ENCODE measurements at places on chromosomes 4 and X.

- DNase-seq, result no peak
Observed at GRCh38 chr4:137015426-137016409, 516.6 kb downstream of the PCDH18 start.

DNA sequence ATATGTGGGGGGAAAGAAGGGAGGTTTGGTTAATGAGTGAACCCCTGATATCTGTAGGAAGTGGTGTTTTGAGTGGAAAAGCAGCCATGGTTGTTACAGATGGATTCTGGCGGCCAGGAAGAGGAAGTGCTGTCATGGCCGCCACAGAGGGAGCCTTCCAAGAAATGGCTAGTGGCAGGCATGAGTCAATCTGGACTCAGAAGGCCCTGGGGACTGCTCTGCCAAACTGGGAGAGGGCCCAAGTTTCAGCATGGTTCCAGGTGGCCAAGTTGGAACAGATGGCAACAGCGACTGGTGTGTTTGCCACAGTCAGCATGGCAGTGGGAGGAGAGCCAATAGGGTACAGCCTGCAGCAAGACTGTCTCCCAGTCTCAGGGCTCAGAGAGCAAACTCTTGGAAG lies 32.5 kb downstream of the ETDB start:
- DNase-seq, result no peak

DNA sequence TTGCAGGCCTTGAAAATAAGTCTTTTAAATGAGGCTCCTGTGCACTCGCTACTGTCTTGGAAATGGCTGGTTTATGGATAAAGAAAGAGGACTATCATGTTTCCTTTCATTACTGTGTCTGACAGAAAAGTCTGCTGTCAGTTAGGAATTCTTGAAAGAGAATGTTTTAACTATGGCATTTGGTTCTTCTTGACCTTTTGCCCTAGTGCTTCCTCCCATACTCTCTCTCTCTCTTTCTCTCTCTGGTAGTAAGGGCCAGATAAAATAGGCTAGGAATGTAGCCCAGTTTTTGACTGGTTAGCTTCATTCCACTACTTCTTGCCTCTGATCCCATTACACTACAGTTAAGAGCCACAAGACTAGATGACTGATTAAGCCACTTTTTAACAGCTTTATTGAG lies 29.8 kb downstream of the YY2 start:
- no peak for DNase-seq

DNA sequence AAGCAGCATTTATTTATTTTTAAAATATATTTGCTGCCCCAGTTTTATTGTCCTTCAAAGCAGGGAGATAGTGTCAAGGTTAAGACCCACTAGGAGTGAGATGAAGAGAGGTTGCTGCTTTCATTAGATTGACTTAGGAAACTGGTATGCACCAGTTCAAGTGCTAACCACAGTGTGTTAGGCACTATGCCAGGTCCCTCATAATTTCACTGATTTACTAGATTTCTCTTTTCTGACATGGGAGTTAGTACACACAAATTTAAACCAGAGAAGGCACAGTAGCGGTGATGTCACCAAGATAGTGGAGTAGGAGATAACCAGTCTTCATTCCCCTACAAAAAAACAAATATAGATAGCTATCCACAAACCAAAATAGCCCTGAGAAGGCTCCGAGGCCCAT lies 14.3 kb downstream of the RRAGB start:
- DNase-seq, result no peak

DNA sequence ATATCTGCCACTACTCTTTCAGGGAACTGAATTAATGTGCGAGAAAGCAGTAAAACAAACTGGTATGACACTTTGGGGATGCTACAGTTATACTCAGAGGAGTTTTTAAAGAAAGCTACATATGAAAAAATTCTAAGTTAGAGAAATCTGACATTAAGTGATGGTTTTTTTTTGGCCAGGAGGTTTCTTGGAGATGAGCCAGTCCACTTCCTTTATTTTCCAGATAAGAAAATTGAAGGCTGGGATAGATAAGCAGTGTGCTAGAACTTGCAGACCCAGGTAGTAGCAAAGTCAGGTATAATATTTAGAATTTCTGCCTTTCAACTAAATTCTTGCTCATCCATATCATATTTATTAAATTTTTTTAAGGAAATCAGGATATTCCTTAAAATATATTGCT lies 106.8 kb downstream of the FAT4 start:
- peak; percentile 3 for DNase-seq

DNA sequence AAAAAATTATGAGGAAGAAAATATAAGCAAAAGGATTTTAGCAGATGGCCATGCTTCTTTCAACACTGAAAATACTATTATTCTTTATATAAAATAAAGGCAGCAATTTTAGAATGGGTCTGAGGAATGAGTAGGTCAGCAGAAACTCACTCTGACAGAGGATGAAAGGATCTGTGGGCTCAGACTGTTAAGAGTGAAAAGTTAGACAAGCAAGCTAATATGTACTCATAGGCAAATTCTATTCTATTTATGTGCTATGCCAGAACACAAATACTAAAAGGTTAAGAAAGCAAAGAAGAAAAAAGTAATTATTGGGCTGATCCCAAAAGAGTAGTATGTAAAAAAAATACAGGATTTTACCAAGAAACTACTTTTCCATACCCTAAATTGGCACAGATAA lies 13.9 kb downstream of the LCORL start:
- DNase-seq, result no peak

DNA sequence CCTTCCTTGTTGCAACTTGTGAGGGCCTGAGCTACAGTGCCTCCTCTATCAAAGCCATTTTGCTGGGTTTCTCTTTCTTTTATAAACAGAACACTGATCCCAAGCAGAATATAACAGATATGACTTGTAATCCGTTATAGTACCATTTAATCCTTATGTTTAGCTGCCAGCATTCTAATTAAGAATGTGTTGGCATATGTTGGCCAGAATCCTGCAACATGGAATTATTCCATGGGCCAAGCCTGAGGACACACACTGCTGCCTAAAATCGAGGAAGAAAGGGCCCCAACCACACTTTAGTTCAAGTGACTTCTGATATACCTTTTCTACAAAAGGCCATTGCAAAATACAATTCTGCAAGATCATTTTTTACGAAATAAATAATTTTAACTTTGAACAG lies 28.0 kb downstream of the PALLD start:
- DNase-seq, result no peak

DNA sequence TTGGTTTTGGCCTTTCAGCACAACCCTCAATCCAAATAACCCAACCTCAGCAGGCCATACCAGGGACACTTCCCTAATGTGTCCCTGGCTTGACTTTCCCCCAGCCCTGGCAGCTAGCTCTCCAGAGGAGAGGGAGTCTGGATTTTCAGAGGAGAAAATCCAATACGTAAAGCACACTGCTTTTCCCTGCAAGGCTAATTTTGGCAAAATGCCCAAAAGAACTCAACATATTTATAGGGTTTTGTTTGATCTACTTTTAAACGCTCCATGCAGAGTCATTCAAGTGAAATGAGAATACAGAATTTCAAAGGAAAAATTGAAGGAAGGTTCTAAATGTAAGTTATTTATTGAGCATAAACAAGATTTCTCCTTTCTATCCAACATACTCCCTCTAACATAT lies 167.2 kb downstream of the SH3KBP1 start:
- DNase-seq, result peak; percentile 8

GRCh38 chr4:158121161-158121579 lies 51.7 kb downstream of the GASK1B start:
- DNase-seq, result no peak

DNA sequence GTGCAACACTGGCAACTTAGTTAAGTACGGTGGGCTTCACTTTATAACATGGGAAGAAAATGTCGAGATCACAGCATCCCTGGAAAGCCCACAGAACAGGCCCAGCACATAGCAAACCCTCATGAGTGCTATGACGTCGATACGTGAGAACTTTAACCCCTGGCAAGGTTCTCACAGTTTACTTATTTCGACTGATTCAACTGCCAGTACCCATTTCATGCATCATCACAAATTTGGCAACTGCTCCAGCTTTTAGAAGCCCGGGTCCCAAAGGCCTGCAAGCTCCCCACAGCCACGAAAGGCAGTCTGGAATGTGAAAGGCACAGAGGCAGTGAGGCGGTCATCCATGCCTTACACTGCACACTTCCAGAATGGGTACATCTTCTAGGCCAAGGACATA lies 41.2 kb downstream of the RELL1 start:
- DNase-seq, result no peak

- peak; percentile 22 for DNase-seq
Observed at GRCh38 chrX:145821291-145821897, 3.8 kb downstream of the SLITRK2 start.

DNA sequence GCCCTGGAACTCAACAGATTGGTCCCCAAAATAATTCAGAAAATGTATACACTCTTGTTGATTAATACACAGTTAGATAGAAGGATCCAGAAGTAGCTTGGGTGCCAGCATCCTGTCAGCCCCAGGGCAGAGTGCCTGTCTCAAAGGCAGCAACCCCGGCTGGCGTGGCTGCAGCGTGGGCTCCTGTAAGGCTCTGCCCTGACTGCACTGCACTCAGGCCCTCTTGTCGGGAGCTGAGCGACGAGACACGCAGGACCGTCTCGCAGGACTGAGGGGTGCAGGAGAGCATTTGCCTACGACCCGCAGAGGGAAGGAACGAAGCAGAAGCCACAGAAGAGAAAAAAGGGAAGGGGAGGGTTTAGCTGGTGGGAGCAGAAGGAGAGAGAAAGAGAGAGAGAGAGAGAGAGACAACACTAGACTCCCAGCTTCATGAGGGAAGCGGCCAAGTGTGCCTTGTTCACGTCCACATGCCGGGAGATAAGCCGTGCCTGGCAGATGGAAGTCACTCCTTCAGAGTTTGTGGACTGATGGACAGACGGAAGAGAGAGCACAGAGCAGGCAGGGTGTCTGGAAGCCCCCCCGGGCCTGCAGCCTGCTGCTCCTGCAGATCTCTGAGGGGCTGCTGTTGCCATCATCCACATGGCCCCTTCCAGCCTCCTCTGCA lies 38.7 kb upstream of the HELT start:
- no peak for DNase-seq

- no peak for DNase-seq
Observed at GRCh38 chr4:71872221-71872620, 88.3 kb upstream of the GC start.

DNA sequence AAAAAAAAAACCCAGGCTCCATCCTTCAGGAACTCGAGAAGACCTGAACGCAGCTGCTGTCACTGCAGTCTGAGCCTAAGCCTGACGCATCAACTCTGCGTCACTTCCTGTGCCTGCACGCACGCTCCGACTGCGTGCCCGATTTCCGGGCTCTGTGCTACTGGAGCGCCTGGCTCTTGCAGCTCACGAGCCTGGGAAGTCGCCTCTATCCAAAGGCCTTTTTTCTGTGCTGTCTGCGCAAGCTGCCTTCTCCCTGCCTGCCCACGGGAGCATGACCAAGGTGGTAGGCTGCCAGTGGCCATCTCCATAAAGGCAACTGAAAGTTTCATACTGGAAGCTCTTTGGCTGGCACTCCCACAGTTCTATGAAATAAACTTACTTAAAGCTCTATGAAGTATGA lies 9.9 kb upstream of the GASK1B start:
- DNase-seq, result peak; percentile 57

GRCh38 chr4:52657618-52658501 lies 1.2 kb downstream of the USP46 start:
- DNase-seq, result no peak

DNA sequence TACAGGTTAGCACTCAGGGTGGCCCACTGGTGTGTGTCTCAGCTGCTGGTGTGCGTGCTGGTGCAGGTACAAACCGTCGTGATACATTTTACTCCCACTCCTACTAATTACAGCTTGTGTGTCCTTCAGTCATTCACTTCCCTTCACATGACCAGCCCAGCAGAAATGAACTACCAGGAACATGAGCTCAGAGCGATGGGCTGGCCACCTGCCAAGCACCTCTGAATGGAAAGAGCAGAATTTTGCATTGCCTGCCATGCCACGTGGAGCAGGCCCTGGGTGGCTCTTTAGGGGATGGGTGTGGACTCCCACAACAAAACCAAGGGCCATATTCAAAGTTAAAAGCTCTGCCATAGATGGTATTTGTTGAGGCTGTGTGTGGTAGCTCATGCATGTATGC lies 58.9 kb upstream of the PGM2 start:
- DNase-seq, result peak; percentile 69

DNA sequence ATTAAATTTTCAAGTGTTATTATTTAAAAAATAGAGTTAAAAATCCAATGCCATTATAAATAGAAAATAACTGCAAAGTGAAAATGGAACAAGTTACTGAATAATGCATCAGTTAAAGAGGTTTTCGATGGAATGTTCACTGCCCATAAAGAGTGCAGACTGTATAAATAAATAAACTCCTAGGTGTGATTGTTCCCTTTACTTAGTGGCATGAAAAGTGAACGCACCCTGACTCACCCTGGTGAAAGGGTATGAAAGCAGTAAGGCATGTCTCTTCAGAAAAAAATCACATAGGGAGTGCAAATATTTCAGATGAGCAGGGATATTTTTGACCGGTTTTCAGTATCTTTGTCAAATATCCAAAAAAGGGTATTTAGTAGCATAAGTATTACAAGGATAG lies 387.8 kb downstream of the DCAF12L2 start:
- no peak for DNase-seq

Measured in NCI-H1105 treated with DMSO at 0.1 percent for 48 hours (cell line).